AG09319 (cell line): ENCODE measurements at places on chromosomes 6 and 20.
A peak's percentile ranks its signal among the peaks of the same experiment; 100 is the strongest.

DNA sequence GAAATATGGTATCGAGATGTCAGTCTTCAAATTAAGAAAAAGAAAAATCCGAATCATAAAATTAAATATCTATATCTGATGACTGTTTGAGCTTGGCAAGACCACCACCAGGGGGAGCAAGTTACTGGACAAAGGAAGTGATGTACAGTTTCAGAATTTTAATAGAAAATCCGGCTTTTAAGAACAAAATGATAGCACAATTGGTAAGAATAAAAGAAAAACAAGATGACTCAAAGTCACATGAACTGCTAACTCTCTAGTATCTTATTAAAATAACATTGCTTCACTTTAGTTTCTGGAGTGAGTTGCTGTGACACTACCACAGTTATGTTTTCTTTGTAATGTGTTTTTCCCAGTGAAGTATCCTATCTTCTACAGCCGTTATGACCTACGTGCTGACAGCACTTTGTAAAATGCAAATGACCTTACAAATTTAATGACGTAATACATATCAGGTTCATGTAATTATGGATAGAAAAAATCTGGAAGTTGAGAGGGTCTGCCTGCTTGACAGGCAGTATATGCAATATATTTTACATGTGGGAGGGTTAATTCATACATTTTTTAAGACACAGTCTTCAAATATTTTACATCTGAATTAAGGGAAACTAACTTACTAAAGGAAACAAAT is 405.3 kb upstream of the HS3ST5 start:
- DNase-seq = peak; percentile 2

- DNase-seq = no peak
These were observed 54.5 kb upstream of the DACT2 start for GRCh38 chr6:168374051-168374502.

DNA sequence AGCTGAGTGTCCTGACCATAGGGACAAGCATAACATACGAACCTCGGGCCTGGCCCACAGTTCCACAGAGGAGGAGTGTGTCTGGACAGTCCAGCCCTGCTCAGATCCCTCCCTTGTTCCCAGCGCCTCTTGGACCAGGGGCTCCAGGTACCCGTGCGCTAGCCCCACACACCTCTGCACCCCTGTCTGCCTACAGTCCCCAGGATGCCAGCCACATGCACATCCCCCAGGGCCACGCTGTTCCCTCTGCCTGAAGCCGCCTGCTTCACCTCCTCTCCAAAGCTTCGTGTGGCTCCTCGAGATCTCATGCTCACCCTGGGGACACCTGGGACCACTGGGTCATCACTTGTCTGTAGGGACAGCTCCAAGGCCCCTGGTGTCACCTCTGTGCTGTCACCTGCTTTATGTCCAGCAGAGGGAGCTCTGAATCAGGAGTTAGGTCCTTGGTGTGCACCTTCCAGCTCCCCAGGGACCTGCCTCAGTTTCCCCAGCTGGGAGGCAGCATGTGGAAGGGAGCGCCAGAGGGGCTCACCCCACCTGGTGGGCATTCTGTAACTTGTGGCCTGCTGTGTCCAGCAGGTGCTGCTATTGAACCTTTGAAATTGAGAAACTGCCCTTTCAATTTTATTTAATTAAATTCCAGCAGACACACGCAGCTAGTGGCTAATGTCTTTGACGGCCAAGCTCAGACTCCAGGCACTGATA is 7.3 kb upstream of the YTHDF1 start:
- no peak for DNase-seq

- DNase-seq = no peak
These were observed 40.1 kb upstream of the BCAS1 start for GRCh38 chr20:54110457-54110856.

DNA sequence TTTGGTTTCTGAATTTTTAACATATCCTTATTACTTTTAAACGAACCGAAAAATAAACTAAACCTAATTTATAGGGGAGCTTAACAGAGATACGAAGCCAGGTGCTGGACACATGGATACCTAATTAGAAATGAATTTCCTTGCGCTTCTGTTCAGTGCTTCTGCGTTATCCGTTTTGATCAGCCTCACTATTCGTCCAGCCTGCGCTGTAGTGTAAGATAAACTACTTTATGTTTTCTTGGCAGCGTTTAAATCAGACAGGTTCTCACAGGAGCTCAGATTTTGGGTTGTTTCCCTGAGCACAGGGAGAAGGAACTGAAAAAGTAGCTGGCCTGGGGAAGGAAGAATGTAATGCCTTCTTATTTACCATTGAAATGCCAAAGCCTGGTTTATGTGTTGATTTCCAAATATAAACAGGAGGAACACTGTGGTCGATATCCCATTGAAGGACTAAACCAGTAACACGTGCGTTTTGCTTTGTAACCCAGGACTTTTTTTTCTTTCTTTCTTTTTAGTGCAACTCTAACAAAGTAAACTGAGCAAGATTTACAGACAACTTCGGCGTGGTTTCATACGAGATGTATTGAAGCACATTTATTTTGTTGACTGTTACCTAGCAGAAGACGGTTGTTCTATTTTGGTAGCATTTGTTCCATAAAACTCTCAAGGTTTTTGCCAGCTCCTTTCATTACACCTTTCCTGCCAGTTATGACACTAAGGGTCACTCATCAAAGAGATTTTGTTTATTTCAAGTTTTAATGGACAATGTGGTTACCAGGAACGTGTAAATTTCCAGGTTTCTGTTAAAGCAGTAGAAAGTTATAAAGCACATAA is 214.8 kb upstream of the HEY2 start:
- no peak for DNase-seq

DNA sequence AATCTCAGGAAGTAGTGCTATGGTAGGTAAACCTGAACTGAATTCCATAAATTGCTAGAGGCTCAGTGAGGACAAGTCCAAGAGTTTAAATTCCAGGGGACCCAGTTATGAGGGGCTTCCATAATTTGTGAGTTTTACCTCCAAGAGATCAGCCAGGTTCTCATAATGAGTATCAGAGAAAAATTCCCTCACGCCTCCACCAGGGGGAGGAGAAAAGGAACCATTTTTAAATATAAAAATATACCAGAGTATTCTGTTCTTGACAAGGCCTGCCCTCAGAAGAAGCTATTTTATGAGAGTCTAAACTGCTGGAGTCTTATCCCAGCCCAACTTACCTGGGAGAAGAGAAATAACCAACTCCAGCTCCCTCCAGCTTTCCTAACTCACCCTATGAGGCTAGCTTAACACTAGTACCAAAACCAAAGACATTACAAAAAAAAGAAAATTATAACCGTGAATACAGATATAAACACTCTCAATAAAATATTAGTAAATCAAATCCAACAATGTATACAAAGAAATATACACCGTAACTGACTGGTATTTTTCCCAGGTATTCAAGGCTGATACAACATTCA is 158.7 kb downstream of the TFAP2A start:
- DNase-seq = no peak

GRCh38 chr6:74087899-74088298 is 391.9 kb downstream of the CD109 start:
- no peak for DNase-seq

DNA sequence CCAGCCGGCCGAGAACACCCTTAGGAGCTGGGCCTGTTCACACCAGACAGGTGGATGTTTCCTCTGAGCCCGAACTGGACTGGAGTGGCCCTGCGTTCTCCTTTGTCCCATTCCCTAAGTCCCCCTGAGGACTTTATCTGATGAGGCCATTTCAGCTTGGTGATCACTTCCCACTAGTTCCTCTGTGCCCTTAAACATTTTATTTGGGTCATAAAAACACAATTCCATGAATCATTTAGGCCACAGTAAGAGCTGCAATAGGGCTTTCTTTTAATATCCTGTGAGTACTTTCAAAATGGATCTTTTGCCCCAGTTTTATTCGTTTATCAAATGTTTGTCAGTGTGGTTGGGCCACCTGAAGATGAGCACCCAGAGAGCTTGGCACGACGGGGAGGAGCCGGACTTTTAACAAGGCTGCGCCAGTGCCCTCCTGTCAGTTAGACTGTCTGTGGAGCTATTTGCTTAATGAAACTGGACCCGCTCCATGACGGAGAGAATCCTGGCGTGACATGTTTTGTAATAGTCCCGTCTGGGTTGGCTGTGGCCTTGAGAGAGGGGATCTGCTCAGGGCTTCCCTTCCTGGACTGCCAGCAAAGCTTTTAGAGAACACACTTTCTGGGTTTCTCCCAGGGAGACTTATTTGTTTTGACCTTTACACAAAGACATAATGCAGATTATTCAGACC is 53.5 kb downstream of the ZDHHC14 start:
- DNase-seq = peak; percentile 15

DNA sequence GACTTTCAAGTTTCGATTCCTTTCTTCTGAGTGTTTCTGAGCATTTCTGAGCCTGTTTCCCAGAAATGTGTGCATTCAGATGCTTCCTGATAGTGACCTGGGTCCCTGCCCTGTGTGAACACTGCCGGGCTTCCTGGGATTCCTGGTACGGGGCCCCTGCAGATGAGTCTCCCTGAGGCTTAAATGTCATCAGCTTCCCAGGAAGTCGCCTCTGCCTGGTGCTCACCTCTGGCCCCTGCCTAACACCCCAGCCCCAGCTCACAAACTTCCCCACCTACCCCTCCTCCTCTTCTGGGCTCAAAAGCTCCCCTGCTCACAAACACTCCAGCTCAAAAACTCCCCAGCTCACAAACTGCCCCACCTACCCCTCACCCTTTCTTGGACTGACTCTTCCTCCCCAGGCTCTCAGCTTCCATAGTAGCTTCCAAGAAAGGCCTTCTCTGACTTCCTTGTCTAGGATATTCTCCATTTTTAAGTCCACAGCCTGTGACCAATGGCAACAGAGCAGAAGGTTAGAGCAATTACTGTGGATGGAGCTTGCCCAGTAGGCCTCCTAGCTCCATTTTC is 42.0 kb downstream of the TGM2 start:
- no peak for DNase-seq

GRCh38 chr6:37653933-37654565 is 43.6 kb downstream of the MDGA1 start:
- no peak for DNase-seq

DNA sequence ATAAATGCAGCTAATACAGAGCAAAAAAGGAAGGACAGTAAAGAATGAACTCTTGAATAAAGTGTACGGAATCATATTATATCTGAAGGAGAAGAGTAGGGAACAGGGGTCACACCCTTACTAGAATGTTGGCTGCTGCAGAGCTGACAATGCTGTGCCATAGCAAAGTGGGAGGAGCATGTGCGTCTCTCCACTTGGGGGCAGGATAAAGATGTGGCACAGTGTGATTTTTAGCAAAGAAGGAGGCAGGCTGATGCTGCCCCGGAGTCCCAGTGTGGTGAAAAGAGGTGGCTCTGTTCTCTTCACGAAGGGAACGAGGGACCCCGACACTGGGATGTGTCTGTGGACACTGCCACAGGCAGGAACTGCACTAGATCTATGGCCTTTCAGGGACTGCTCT is 67.5 kb downstream of the INSM1 start:
- no peak for DNase-seq

DNA sequence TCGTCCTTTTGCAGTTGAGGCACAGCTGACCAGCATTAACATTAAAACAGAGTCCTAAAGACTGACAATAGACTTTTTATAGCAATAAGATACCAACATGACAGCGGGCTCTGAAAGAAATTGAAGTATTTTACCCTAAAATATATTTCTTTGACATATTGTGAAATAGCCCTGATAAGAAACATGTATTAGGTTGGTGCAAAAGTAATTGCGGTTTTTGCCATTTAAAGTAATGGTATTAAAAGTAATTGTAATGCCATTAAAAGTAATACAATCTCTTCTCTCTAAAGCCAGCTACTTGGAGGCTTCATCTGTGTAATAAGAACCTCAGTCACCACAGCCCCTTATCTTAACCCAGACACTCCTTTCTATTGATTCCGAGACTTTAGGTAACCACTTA is 394.6 kb downstream of the PREX1 start:
- no peak for DNase-seq

GRCh38 chr6:147023148-147023547 is 181.1 kb upstream of the STXBP5 start:
- DNase-seq = no peak
